CD4-positive, alpha-beta T cell treated with Interleukin-10 for 1 hour (primary cell): ENCODE measurements at places on chromosomes 12 and 14.
A peak's percentile ranks its signal among the peaks of the same experiment; 100 is the strongest.

- no peak for DNase-seq
Observed at GRCh38 chr12:29547864-29548263, 50.4 kb upstream of the OVCH1 start.

DNA sequence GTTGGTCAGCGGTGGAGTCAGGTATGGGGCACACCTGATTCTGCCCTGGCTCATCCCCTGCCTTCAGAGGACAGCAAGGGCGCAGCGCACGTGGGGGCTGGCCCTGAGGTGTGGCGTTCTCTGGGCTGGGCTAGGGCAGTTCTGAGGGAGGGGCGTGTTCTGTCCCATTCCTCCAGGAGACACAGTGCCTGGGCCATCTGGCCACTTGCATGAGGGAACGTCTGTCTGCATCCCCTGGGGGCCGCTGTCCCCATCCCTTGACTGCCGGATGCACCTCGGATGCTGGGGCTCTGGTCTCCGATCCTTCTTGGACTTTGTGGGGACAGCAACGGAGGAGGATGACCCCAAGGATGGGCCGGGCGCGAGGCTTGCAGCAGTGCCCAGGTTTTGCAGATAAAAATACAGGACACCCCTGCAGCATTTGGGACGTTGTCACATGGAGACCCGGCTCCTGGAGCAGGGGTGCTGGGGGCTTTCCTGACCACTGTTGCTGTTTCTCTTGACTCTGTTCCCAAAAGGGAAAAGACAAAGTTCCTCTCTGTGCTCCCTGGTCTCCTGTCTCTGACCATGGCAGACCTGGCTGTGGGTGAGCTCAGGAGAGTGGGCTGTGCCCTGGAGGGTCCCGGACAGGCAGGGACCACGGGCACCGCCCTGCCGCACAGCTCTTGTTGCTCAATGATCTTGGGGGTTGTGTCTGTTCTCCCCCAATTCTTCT, 6.9 kb downstream of the MTA1 start:
- no peak for DNase-seq

DNA sequence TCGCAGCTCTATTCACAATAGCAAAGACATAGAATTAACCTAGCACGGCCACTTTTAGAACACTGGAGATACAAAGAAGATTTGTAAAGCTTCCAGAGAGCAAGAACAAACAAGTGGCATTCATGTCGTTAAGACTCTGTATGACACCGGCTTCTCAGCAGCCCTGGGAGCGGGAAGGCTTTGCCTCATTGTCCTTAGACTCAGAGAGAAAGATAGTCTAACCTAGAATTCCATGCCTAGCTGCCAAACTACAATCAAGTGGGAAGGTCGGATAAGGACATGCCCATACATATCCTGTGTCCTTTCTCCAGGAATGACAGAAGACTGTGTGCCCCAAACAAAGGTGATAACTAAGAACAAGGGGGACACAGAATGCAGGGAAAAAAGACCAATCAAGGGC, 1038.3 kb downstream of the BCL11B start:
- DNase-seq = no peak

- DNase-seq = no peak
Observed at GRCh38 chr14:96225745-96226151, 21.1 kb downstream of the BDKRB2 start.

GRCh38 chr14:77025744-77026165, 2.8 kb downstream of the IRF2BPL start:
- no peak for DNase-seq

DNA sequence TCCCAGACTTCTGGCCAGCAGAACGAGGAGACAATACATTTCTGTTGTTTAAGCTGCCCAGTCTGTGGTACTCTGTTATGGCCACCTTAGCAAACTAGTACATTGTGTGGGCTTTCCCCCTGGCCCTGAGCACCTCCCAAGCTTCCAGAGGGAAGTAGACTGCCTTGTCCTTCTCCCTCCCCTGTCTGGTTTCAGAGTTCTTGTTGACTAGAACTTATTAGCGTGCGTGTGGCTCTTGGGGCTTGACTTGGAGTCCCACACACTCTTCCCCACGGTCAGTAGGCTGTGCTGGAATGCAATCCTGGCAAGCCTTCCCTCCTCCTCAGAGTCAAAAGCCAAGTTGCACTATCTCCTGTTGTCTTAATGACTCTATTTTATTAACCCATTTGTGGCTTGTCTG, 27.7 kb downstream of the FBLN5 start:
- DNase-seq = no peak

- no peak for DNase-seq
Observed at GRCh38 chr12:15984097-15984800, 73.1 kb downstream of the DERA start.

- DNase-seq = peak; percentile 27
Observed at GRCh38 chr14:99262977-99263448, 9.0 kb downstream of the BCL11B start.
